Fibroblast of the conjunctiva (primary cell): ENCODE measurements at places on chromosomes 2 and 18.

- no peak for DNase-seq
Measured at GRCh38 chr18:77063260-77063659, 69.3 kb downstream of the MBP start.

- no peak for DNase-seq
Measured at GRCh38 chr2:73202156-73203054, at the start of gene NOTO. Gene NOTO, plus strand, starts transcription at chr2:73202574. Its CDS starts 93 bp downstream, at chr2:73202667.

- no peak for DNase-seq
Measured at GRCh38 chr2:85806358-85807118, 52.7 kb downstream of the ATOH8 start.

DNA sequence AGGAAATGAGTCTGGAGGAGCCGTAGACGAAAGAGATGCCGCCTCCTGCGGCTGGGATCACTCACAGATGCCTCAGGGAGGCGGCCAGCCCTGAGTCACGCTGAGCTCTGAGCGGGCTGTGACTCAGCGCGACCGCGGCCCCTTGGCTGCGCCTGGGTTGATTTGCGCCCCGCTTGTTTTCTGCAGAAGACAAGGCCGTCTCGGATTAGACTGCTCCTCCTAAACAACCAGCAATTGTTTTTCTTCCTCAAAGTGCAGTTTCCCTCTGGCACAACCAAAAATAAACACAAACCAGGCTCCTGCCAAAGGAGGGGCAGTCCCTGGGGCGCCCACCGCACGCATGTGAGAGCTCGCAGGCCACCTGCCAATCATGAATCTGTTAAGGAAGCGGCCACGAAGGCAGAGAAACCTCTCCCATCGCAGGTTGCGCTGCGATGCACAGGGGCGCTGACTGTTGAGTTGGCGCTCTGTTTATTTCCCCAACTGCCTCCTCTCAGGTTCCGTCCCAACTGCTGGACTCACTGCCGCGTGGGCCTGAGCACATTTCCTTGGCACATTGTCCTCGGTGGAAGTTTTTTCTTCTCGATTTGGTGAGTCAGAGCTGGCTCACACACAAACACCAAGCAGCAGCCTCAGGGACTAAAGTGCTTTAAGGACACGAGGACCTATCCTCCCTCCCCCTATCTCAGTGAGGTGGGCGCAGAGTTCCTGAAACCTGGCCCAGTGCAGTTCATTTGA lies 85.2 kb upstream of the NDUFV2 start:
- DNase-seq = peak; percentile 78

- DNase-seq = peak; percentile 92
Measured at GRCh38 chr2:102258386-102259074, 52.8 kb upstream of the IL1RL1 start.

- DNase-seq = no peak
Measured at GRCh38 chr2:234852035-234852434, 99.8 kb upstream of the SH3BP4 start.

DNA sequence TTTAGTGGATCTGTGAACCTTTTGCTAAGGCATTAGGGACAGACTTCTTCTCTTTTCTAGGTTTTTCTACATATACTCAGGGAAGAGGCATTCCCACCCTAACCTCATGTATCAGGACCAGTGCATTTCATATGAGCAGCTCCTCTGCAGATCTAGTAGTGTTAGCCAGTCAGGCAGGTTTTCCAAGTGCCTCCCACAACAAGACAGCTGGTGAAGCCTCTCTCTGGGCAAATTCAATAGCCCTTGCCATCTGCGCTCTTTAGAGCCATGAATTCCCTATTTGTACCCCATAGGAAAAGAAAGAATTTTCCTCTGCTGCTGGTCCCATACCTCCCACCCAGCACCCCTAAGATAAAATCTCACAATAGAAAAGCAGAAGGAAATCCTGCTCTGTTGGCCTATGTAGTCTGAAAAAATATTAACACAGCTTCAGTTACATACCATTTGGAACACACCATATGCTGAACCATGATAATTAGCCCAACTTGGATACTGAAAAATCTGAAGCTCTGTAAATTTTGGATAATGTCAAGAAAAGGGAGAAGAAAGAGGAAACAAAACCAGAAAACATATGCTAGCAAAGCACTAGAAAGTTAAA lies 1354.6 kb upstream of the NRXN1 start:
- DNase-seq = no peak

DNA sequence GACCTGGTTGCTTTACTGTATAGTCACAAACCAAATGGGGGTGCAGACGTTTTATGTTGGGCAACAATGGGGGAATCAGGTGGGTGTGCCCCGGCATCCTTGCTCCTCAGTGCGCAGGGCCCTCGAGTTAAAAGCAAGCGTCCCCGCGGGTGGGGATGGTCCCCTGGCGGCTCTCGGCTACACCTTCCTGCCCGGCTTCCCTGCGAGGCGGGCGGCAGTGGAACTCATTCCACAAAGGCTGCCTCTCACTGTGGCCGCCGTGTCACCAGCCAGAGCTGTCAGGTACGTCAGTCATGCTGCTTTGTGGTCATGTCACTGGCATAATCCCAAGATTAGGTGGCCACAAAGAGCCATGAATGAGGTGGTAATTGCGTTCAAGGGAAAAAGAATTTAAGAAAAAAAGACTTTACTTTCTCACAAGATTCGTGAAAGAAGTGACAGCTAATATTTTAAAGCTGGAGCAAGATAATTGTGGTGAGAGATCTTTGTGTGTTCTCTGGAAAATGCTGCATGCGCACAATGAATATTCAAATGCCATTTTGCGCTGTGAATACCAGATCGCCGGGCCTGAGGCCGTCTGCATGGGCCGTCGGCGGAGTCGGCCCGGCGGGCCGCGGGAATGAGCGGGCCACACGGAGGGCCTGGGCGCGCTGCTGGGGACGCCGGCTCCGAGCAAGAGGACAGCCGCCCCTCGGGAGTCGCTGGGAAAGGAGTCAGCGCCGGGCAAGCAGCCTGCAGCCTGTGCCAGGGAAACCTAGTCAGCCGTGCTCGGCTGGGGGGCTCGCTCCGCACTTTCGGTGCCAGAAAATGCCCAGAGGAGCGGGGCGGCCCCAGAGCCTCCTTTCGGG lies 82.3 kb upstream of the LDLRAD4 start:
- DNase-seq = no peak

GRCh38 chr18:13397504-13398163 lies 179.1 kb downstream of the LDLRAD4 start:
- no peak for DNase-seq

DNA sequence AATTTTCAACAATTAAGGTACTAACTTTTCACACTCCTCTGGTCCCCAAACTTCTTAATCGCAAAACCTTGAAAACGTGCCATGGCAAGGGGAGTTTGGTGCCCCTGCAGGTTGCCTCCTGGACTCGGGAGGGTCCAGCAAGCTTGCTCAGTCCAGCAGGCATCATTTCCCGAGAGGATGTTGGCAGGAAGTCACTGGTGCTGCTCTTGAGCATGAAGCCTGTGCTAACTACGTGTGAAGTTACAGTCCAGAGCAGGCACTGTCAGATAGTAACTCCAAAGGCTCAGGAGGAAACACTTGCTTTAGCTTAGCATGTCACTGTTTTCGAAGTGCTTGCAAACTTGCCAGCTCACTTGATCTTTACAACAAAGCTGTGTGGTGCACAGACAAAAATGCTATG lies 215.4 kb downstream of the MYCN start:
- no peak for DNase-seq

DNA sequence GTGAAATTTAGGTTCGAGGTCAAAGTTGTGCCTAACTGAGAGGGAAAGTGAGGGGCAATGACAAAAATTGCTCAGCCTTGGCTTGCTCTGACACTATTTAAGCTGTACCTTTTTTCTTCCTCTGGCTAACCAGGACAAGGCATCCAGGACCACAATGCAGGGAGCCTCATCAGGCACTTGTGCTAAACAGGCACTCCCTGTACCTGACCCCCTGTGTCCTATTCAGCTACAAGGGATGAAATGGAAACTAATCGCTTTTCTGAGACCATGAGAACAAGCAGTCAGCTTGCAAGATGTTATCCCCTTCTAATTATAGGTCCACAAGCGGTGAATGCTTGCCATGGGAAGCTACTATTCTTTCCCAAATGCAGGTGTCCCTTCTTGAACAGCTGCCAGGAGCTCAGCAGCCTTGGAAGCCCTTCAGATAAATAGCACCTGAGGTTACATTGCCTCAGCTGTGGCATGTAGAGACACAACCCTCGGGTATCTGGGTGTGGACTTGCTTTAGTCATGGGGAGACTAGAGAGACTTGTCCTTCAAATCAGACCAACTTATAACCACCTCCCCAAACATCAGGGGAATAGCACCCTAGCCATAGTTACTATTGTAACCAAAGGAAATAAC lies 19.1 kb upstream of the ITGA6 start:
- no peak for DNase-seq

DNA sequence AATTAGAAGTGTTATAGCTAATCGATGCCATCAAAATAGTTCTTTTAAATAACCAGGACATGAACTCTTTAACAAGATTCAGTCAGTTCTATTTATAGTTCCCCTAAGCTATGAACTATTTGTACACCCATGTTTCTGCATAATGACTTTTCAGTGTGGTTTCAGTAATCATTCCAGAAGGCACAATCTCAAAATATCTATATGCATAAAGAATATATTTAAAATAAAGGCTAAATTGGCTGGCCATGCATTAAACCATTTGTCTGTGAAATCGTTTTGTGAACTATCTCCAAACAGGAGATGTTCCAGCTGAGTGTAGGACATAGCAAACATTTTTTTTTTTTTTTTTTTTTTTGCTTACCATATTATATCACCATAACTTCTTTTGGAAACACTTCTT lies 719.3 kb downstream of the PLCL1 start:
- no peak for DNase-seq

DNA sequence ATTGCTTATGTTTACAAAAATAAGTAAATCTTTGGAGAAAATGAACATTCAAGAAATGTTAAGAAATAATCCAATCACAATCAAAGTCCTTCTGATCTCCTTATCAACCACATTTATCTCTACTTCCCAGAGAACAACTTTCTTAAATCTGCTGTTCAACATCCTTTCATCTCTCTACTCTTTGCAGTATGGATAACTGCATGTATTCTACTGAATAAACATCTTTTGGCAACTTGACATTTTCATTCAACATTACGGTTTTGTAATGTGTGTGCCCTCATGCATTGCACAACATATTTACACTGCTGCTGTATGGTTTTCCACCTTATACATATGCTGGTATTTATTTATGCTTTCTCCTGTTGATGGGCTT lies 9.2 kb downstream of the CMPK2 start:
- DNase-seq = no peak

DNA sequence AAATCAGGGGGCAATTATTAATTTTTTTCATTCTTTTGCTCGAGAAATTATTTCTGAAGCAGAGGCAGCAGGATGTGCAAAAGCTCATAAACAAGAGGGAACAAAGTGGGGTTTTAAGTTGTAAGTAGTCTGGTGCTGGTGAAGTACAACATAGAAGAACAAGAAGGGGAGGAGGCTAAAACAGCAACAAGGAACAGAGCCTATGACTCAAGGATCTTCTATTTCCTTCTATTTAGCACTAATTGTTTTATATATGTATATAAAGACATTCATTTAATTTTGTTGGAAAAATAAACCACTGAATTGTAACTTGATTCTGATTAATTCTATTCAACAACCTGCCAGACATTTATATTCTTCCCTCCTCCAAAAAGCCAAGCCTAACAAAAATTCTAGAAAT lies 35.0 kb downstream of the YES1 start:
- DNase-seq = no peak

DNA sequence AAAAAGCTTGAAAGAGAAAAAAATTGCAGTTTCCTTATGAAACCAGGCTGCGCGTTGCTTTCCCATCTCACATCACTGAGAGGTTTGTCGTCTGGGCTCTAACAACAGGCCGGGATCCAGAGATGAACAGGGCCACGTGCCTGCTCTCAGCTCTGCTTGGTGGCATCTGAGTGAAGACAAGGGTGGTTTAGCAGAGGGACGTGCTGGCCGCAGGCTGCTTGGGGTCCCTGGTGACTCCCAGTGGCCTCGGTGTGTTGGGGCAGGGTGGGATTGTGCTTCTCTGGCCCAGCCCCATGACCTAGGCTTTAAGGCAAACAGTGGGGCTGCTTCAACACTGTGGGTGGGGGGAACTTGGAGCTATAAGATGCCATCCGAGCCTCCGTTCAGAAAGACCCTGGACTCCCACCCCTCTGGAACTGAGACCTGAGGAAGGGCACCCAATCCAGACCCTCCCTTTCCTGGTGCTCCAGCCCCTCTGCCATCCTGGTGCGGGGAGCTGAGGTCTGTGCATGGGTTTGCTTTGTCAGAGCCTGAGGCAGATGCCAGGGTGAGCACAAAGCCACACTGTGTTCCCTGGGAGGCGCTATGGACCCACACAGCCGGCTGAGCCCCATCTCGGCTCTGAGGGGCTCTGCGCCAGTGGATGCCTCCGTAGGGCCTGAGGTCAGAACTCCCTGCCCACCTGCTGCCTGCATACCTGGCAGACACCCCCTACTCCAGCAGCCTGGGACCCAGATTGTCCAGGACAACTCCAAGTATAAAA lies 18.4 kb upstream of the HPCAL1 start:
- no peak for DNase-seq

DNA sequence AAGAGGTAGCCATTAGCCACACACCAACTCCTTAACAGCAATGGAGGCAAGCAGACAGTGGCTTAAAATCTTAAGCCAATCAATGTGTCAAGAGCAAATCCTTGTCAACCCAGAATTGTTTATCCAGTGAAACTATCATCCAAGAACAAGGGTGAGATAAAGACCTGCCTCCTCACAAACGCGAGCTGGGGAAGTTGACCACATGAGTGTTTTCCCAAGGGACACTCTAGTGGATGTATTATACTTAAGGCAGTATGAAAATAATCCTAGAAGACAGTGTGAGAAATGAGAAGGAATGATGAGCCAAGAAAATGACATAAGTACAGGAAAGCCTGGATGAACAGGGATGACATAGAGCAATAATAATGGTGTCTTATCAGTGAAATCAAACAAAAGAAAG lies 209.6 kb downstream of the TWIST2 start:
- DNase-seq = no peak

DNA sequence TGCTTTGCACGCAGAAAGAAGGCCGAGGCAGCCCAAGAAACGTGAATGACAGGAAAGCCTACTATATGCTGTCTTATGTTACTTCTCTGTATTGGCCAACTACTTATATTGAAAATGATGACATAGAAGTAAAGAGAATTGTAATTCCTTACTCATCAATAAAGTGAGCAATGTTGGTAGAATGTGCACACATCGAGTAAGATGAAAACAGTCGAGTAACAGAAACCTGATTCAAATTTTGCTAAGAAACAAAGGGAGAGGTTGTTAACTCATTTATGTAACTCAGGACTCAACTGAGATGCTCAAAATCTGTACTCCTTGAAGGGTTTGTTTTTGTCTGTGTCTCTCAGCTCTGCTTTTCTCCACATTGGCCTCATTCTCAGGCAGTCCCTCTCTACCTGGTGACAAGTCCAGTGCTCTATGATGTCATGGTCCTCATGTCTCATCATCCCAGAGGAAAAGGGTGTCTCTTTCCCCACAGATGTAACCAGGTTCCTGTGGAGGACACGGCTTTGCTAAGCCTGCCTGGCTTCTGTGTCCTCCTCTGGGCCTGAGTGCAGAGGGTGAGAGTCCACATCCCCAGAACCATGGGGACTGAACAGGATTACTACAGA lies 30.3 kb upstream of the CCDC93 start:
- DNase-seq = no peak
